ENCODE measurements at places on chromosomes 5 and 9.

DNA sequence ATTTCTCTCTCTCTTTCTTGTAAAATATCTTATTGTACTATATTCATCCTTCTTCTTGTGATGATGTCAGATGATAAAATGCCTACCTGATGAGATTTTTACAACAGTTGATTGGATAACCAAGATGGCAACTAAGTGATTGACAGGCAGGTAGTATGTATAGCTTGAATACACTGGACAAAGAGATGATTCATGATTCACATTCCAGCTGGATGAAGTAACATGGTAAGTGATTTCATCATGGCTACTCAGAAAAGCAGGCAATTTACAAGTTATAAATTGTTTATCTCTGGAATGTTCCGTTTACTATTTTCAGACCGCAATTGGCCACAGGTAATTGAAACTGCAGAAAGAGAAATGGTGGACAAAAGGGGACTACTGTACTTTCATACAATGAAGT, 1471.7 kb upstream of the C9orf72 start:
- DNase-seq = no peak

DNA sequence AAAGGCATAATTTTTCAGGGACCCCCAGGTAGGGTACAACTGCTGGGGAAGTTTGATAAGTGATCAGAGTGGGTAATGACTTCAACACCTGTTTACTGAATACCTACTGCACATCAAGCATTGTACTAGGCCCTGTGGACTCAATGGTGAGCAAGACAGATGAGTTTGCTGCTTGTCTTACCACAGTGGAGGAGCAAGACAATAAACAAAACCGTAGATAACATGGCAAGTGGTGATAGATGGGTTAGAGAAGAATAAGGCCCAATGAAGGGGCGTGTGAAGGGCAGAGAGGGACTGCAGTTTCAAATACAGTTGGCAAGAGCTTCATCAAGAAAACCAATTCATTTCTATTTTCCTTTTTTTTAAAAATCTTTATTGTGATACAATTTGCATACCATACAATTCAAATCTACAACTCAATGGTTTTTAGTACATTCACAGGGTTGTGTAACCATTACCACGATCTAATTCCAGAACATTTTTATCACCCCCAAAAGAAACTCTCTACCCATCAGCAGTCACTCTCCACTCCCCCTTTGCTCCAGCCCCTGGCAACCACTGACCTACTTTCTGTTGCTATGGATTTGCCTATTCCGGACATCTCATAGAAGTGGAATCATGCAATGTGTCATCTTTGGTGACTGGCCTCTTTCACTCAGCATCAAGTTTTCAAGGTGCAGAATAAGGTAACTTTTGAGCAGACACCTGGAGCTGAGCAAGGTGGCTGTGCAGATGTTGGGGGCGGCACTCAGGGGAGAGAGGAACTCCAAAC, 31.9 kb upstream of the HAND1 start:
- DNase-seq = no peak

DNA sequence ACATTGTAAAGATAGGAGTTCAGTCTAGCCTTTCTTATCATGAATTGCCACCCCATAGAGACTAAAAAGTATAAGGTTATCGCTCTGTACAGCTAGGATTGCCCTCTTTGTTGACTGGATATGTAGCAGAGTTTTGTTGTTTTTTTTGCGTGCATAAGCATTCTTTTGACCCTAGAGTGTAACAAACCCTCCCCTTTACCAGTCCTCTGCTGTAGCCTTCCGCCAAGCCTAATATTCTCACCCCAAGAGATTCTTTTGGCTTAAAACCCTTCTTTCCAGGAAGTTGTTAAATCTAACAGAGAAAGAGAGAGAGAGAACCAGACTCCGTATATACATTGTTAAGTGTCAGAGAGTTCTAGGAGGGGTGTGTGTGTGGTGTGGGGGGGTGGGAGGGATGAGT, 113.9 kb downstream of the FGF1 start:
- DNase-seq = no peak

GRCh38 chr9:116700882-116701865, 14.1 kb downstream of the TRIM32 start:
- no peak for DNase-seq

DNA sequence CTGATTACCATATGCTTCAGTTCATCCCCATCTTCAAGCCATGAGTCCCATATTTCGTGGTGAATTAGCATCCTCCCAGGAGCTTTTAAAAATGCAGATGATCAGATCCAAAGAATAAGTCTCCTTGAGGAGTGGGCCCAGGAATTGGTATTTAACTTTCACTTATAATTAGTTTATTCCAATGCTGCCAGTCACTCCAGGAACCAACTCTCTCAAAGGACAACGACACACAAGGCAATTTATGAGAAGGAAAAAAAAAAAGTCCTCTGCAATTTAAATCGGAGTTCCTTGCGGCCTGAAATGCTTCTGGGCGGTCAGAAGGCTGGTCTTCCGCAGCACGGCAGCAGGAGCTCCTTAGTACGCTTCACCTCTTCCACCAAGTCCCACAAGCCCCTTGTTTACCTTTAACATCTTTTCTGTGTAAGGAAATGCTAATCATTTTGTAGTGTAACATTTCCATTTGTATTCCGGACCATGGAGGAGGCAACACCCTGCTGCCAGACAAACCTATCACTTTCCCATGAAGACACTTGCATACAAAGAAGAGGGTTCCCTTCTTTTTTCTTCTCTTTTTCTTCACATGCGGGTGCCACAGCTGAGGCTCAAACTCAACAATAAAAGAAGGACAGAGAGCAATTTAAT, 16.3 kb upstream of the KCNV2 start:
- DNase-seq = no peak

GRCh38 chr9:84937180-84937579, 267.7 kb downstream of the NTRK2 start:
- no peak for DNase-seq

DNA sequence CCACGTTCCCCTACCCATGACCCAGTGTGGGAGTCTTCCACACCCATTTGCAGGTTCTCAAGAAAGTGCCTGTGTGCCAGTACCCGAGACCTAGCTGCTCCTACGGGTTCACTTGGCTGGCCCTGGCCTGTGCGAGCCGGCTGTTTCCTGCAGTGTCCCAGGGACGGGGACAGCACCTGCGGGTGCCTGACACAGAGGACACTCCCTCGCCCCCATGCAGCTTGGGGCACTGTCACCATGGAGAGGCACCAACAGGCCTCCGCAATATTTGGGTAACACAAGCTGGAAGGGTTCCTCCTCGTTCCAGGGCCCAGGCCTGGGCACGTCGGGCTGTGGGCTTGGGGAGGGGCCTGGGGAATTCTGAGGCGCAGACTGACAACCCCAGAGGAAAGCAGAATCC, 41.4 kb downstream of the DUSP1 start:
- no peak for DNase-seq
